ENCODE measurements at places on chromosomes 13 and 19.

- peak; percentile 69 for DNase-seq
These were observed 15.2 kb upstream of the MYO1F start for GRCh38 chr19:8592231-8593009.

DNA sequence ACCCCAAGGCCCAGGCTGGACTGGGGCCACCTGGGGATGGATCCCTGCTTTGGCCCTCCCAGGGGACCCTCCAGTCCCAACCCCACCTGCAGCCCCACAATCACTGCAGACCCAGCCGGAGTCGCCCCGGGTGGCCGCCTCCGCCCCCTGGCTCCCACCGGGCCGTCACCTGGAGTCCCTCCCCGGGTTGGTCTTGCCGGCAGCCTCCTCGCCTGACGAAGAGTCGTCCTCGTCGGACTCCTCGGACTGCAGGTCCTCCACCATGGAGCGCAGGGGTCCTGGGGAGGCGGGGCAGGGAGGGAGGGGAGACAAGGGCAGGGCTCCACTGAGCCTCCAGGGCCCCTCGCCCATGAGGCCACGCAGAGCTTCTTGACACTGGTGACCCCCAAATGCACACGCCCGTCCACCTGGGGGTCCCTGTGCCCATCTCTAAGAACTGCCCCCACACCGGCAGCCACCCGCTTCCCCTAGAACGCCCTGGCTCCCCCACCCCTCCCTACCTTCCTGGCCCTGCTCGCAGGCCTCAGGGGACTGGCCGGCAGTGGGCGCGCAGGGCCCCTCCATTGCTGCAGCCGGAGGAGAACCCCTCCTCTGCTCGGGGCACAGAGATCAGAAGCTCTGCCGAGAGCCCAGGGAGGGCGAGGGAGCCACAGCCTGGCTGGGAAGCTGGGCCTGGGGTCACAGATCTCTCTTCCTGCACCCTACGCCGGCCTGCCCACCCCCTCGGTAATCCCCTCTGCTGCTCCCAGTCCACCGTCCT, 63.4 kb downstream of the MLLT1 start:
- DNase-seq: no peak

DNA sequence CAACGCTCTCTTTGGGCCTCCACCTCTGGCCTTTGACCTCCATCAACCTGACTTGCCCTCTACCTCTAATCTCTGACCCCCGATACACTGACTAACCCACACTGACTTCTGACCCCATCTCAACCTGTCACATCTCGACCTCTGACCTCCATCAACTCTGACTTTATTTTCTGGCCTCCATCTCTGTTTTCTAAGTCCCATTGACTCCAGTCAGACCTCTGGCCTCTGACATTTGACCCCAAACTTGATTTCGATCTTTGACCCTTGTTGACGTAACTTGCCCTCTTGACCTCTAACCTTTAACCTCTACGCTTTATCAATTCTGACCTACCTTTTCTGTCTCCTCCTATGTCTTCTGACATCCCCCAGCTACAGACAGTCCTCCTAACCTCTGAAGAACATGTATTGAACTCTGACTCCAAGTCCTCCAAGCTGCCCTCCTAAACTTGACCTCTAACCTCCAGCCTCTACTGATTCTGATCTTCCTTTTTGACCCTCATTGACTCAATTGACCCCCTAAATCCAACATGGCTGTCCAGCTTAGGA, 780 bp downstream of the ACP4 start:
- no peak for DNase-seq

DNA sequence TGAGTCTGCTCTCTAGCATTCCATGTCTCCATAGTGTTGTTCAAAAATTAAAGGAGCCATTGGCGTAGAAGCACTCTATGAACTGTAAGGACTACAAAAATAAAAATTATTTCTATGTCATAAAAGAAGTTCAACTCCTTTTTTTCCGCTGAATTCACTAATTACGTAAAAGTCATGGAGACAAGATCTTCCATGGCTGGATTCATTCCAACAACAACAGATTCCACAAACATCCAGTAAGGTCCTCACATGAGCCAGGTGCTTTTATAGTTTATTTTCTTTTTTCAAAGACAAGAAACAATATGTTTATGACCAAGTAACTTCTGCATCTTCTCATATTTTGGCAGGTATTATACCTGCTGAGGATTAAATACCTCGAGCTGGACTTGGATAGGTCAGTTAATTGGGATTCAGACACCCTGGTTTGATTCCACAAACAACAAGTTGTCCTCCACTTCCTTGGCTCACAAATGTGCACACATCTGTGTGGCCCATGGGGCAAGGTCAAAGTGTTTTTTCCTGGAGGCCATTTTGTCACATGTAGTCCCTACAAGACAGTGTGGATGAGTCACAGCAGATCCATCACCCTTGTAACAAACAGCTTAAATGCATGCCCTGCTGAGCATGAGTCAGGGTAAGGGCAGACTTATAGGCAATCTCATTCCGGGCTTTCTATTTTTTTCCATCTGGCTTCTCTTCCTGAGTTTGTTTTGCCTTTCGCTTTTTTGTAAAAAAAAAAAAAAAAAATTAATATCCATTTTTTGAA, 475.6 kb downstream of the COG6 start:
- DNase-seq: peak; percentile 19

DNA sequence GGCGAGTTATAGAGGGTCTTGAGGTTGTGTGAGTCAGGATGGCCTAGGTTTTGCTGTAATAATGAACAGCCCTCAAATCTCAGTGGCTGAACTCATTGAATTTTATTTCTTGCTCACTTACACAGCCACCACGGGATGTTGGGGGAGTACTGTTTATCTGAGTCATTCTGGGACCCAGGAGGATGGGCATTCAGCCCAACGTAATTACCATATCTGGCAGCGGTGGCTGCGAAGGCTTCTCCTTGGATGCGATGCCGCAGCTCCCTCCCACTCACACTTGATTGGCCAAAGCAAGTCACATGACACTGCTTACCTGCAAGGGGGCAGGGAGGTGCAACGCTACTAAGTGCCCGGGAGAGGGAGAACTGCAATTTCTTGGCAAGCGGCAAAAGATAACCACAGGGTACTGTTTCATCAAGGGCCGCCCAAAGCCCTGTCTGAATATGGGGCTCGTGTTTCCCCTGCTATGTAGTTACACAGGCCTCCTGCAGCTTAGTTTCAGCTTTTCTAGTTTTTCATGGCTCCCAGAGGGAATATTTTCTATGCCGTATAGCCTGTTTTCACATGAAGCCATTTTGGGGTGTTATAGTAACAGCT, 19.9 kb downstream of the ZSWIM9 start:
- peak; percentile 79 for DNase-seq

DNA sequence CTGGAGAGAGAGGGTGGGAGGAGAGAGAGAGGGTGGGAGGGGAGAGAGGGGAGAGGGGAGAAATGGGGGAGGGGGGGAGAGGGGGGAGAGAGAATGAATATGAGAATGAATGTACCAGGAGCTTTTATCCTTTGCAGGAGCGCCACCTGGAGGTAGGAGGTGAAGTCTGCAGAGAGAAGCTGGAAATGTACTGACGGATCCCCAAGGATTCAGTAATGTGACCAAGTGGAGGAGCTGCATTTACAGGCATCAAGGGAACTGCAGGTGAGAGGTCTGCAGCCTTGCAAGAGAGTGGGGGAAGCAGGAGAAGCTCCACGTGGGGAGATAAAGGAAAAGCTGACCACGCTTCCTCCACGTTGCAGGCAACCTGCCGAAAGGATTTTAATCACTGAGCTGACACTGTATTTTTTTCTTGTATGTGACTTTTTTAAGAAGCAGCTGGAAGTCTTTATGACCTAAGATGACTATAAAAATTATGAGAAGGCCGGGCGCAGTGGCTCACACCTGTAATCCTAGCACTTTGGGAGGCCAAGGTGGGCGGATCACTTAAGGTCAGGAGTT, 33.7 kb downstream of the VSTM1 start:
- peak; percentile 45 for DNase-seq

DNA sequence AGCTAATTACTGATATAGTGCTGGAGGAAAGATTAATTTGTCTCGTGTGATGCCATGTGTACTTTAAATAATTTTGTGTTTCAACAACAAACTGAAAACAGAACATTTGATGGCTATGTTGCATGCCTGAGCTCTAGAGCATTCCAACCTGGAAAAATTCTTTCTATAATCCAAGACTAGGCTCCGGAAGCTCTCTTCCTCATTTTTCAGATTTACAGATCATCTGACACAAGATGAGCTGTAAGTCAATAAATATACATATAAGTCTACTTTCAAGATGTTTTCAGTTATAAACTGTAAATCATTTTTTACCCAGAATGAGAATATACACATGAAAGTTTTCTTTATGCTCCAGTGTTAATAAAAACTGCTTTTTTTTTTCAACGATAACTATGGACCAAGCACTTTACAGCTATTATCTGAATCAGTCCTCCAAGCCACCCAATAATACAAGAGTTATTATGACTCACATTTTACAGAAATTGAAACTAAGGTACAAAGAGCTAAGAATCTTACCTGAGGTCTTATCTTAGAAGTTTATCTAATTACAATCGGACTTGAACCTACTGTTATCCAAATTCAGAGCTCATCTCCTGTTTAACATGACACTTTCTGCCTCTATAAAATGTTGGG, 6.4 kb upstream of the FOXO1 start:
- no peak for DNase-seq

- no peak for DNase-seq
These were observed 505.6 kb downstream of the KCTD12 start for GRCh38 chr13:76380446-76381065.

- DNase-seq: no peak
These were observed 8.7 kb upstream of the SPATA13 start for GRCh38 chr13:24151864-24152263.

DNA sequence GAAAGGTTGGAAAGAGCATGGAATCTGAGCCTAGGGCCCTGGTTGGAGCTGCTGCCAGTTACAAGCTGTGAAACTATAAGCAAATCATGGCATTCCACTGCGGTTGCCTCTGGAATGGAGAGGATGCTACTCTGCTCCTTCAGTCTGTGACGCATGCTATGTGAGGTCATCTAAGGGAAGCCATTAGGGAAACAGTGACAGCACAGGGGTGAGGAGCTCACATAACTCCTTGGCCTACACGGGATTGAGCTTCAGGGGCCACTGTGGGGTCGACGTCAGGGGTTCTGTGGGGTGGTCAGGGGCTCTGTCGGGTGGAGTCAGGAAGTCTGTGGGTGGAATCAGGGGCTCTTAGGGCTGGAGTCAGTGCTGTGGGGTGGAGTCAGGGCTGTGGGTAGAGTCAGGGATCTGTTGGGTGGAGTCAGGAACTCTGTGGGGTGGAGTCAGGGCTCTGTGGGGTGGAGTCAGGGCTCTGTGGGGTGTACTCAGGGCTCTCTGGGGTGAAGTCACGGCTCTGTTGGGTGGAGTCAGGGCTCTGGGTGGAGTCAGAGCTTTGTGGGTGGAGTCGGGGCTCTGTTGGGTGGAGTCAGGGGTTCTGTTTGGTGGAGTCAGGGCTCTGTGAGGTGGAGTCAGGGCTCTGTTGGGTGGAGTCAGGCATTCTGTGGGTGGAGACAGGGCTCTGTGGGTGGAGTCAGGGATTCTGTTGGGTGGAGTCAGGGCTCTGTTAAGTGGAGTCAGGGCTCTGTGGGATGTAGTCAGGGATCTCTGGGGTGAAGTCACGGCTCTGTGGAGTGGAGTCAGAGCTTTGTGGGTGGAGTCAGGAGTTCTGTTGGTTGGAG, 35.8 kb upstream of the MEDAG start:
- peak; percentile 56 for DNase-seq

GRCh38 chr13:51729866-51730553, 74.0 kb downstream of the DHRS12 start:
- DNase-seq: peak; percentile 58

DNA sequence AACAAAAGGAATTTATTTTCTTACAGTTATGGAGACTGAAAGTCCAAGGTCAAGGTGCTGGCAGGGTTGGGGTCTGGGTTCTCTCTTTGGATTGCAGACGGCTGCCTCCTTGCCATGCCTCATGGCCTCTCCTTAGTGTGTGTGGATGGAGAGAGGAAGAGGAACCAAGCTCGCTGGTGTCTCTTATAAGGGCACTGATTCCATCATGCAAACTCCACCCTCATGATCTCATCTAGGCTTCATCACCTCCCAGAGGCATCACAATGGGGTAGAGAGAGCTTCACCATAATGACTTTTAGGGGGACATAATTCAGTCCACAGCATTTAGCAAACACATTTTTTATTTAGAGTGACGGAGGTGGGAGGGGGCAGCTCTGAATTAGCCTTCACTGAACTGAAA, 104.9 kb upstream of the ABCC4 start:
- no peak for DNase-seq

GRCh38 chr19:45939792-45940514, 25.4 kb upstream of the NANOS2 start:
- DNase-seq: no peak

DNA sequence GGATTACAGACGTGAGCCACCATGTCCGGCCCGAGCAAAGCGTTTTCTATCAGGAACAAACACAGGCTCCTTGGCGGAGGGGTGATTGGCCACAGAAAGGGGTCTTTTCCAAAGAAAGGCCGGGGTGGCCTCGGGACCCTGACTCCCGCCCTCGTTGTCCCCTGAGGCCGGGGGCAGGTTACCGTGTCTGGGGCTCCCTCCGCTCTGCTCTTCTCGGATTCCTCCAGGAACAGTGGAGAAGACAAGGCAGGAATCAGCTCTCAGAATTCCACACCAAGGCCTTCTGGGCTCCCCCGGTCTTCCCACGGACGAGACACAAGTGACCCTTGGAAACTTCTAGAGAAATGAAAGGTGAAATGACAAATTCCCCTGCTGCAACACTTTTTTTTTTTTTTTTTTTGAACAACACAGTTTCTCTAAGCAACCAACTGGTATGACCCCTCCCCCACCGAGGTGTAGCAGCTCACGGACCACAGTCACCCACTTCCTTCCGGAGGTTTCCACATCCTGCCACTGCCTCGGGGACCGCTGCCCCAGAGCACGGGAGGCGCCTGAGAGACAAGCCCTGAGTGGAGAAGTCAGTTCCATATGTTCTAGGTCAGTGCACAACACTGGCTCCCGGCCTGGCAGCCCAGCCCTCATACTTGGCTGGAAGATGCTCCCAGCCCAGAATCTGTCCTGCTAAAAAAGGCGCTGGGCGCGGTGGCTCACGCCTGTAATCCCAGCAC, 11.0 kb downstream of the MOB3A start:
- no peak for DNase-seq

DNA sequence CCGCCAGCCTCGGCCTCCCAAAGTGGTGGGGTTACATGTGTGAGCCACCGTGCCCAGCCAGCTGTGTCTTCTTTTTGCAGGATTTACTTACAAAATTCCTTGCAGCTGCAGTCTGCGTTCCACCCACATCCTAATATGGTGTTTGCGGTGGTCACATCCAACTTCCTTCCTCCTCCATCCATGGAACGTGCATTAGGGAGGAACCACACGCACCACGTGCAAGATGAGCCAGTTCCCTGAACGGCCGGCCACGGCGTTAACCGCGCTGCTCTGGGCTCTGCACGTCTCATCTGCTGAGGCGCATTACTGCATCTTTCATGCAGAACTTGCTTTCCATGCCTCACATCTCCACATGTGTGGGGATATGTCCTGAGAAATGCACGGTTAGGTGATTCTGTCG, 13.0 kb upstream of the SIGLEC11 start:
- no peak for DNase-seq

- DNase-seq: no peak
These were observed 6.0 kb downstream of the COX6B2 start for GRCh38 chr19:55348317-55349034.

All from RWPE1 (cell line).